ENCODE measurements at places on chromosomes 4 and X.

DNA sequence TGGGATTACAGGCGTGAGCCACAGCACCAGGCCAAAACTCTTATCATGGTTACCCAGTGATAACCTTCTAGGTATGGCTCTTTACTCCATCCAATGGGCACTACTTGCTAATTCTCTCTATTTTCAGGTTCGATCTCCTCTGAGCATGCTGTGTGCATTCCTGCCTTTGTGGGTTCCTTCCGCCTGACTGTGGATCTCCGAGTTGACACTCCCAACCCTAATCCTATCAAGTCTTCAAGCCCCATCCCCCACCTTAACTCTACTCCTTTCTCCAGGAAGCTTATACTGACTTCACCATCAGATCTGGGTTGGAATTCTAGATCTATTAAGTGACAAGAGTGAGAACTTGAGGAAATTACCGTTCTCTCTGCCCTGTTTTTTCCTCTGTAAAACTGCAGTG lies 64.6 kb downstream of the ZAR1 start:
- no peak for DNase-seq

DNA sequence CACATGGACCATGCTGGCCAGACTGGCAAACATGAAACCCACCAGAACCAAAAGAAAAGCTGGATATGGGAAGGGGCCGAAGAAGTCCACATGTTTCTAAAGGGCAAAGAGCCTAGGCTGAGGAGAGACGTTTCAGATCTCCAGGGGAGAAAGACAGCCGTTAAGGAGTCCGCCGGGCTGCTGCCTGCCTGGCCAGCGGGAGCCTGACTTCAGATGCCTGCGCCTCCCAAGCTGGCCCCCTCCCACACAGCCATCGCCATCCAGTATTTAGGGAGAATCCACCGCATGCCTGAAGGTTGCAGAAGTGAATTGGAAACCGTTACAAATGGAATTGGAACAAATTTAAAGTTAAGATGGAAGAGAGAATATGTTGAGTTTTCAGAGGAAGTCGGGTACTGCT lies 2.9 kb downstream of the TBL1X start:
- no peak for DNase-seq

- no peak for DNase-seq
These were observed 41.0 kb downstream of the PRPS1 start for GRCh38 chrX:107669261-107669660.

DNA sequence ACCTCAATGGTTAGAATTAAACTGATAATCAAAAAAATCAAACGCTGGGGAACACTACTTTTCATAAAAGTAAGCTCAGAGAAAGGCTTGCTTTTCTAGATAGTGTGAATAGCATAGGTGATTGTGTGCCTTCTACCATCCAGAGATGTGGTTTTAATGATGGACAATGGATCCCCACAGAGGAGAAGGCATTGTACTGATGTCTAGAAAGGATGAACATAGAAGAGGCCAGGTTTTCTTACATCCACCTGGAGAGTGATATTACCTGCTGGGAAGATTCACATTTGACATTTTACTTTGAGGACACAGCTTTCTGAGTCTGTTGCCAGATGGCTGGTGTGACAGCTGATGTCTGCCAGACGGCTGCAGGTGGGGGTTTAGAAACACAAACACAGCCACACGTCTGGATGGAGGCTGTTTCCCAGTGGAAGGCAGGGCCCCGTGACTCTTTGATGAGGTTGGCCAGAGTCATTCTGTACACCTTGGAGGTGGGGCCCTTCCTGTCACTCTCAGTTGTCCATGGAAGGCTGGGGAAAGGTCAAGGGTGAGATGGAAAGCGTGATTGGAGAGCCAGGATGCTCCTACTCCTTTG lies 114.4 kb downstream of the PSAPL1 start:
- no peak for DNase-seq

DNA sequence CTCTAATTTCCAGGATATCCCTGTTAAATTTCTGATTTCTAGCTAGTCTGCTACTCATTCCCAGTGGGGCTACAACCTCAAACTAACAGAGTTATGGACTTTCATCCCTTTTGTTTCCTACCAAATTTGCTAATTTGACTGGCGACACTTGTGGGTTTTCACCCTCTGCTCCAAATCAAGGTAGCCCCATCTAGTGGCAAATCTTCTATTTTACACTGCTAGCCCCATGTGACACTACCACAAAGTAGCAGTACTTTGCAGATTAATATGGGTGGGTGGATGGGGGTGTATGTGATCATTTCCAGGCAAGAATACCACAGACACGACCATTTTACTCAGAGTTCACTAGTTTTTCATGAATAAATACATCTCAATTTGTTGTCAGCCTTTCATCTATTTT lies 150.3 kb downstream of the MSL3 start:
- DNase-seq = no peak

DNA sequence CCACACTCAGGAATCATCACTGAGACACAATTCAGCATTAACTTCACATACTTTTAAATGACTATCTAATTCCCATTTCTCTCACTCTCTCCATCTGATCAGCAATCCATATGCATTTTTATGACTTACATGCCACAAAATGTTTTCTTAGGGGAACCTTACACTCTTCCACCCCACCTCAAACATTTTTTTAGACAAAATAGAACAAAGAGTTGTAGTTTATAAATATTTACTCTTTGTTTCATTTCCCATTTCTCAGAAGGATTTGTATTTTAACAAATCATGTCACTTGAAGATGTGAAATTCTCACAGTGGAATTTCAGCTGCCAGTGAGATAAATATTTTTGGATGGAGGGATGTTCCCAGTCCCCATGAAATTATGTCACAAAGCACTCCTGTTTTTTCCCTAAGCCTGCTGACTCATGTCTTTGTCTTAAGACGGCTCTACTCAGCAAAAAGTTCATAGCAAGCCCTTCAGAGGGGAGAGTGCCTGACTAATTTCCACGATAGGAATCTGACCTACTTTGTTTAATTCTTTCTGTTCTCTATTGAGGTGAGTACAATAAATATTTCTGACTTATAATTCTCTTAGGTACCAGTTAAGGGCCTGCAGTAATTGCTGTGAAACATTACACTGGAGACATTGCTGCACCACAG lies 257.7 kb downstream of the THOC2 start:
- no peak for DNase-seq

- no peak for DNase-seq
These were observed 571 bp upstream of the EDA start for GRCh38 chrX:69615342-69615741.

DNA sequence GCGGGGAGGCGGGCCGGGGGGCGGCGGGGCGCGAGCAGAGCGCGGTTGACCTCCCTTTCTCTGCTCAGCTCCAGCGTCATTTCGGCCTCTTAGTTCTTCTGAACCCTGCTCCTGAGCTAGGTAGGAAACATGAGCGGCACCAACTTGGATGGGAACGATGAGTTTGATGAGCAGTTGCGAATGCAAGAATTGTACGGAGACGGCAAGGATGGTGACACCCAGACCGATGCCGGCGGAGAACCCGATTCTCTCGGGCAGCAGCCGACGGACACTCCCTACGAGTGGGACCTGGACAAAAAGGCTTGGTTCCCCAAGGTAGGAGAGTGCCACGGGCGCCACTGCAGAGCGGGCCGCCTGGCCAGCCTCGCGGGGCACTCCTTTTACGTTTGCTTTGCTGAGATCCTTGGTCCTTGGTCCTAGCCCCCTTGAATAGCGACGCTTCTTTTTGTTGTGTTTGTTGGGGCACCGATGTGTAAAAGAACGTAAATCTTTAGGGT lies at the start of gene HTATSF1:
Gene HTATSF1, plus strand, starts transcription at position 37 of the 497 bp plus-strand sequence. Its CDS starts 93 bp downstream, at position 130.
- no peak for DNase-seq

- DNase-seq = no peak
These were observed 170.7 kb downstream of the ANKRD50 start for GRCh38 chr4:124541652-124542420.

Data from activated CD8-positive, alpha-beta memory T cell treated with anti-CD3 and anti-CD28 coated beads, Interleukin-2, amount 10 ng/mL, durations not matched to agents 7 days and 5 days (primary cell).